Stimulated activated CD8-positive, alpha-beta memory T cell treated with anti-CD3 and anti-CD28 coated beads, Interleukin-7, amount 100 ng/mL, for 1 hour (primary cell): ENCODE measurements at places on chromosomes 16 and 17.

DNA sequence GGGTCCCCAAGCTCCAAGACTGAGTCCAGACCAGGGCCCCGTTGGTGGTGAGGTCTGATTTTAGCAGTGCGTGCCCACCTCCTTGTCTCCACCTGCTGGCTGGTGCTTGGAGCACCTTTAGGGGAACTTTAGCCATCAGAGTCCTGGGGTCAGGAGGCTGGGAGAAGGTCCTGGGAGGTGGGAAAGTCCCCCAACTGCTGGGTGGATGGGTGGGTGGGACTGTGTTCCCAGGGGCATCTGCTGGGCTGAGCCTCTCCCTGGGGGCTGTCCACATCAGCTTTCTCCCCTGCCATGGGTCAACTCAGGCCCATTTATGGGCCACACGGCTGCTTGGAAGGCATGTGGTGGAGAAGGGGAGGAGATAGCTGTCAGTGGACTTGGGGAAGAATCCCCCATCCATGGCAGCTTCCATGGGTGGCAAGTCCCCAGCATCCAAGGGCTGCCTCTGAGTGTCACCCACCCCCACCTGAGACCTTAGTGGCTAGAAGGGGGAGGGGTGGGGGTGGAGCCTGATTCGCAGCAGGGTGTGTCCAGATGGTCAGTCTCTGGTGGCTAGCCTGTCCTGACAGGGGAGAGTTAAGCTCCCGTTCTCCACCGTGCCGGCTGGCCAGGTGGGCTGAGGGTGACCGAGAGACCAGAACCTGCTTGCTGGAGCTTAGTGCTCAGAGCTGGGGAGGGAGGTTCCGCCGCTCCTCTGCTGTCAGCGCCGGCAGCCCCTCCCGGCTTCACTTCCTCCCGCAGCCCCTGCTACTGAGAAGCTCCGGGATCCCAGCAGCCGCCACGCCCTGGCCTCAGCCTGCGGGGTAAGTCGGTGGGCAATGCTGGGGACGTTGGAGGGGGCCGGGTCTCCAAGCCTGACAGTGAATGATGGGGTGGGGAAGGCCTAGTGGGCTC lies at the start of gene TRPV2:
TSS of gene TRPV2 (plus strand) at position 541 of the 894 bp plus-strand sequence. CDS start 2,098 bp downstream, outside the sequence.
- no peak for DNase-seq

DNA sequence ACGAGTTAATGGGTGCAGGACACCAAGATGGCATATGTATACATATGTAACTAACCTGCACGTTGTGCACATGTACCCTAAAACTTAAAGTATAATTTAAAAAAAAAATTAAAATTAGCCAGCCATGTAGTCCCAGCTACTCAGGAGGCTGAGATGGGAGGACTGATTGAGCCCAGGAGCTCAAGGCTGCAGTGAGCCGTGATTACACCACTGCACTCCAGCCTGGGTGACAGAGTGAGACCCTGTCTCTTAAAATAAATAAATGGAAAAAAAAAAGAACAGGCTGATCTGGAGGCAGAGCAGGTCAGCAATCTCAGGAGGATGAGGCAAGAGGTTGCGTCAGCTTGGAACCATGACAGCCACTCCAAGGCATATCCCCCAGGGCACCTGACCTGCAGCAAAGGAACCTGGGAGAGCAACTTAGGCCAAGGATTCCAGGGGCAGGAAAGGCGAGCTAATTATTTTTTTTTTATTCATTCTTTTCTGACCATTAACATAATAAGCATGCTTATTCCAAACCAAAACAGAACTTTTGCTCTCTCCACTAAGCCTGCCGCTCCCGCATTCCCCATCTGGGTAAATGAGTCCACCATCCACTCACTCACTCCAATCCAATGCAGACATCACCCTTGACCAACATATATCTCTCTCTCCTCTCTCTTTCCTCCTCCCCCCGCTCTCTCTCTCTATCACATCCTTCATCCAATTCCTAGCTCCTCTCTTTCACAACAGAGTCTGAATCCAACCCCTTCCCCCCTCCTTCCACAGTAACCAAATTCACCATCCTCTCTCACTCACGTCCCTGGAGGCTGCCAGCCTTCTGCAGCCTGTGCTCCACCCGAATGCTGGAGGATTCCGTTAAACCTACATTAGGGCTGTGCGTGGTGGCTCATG lies 47.7 kb downstream of the TK2 start:
- DNase-seq, result no peak

- DNase-seq, result no peak
These were observed 96.2 kb upstream of the DNAH17 start for GRCh38 chr17:78673395-78673794.

DNA sequence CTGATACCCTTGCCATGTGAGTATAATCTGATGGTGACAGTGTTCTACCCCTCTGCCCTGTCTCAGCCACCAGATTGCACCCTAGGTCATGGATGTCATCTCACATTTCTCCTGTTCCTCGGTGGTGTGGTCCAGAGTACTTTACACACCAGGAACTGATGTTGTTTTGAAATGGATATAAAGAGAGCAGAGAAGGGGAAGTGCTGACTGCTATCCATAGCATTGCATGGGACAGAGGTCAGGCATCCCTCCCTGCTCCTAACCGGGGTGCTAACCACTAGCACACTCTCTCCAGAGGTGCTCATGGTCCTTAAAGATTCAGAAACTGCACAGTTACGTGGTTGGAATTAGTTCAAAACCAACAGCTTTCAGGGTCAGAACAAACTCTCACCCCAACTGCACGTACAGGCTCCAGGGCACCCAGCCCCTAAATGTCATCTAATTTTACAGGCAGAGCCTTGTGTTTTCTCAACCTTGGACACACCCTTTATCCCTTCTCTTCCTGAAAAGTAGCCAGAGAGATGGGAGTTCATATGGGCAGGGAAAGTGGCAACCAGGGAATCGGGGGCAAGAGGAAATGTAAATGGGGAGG lies 16.3 kb downstream of the TTLL6 start:
- DNase-seq, result no peak

- no peak for DNase-seq
These were observed 4.7 kb downstream of the KCTD5 start for GRCh38 chr16:2686912-2687507.

GRCh38 chr17:45395569-45396415 lies 36.9 kb downstream of the ARHGAP27 start:
- DNase-seq, result no peak

GRCh38 chr16:69073181-69073702 lies 32.2 kb upstream of the HAS3 start:
- no peak for DNase-seq

DNA sequence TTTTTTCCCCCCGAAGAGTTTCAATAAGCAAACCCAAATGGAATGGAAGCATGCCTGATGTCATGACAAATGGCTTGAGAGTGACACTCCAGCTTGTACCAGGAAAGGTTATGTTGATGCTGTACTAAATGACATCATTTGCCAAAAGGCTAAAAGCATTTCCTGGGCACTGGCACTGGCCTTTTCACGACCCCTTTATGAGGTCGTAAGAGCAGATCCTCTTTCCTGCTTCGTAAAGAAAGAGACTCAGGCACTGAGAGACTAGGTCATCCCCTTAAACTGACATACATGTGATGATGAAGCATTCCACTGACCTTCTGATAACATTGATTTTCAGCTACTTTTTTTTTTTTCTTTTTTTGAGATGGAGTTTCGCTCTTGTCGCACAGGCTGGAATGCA lies 30.5 kb downstream of the CEP295NL start:
- DNase-seq, result no peak

DNA sequence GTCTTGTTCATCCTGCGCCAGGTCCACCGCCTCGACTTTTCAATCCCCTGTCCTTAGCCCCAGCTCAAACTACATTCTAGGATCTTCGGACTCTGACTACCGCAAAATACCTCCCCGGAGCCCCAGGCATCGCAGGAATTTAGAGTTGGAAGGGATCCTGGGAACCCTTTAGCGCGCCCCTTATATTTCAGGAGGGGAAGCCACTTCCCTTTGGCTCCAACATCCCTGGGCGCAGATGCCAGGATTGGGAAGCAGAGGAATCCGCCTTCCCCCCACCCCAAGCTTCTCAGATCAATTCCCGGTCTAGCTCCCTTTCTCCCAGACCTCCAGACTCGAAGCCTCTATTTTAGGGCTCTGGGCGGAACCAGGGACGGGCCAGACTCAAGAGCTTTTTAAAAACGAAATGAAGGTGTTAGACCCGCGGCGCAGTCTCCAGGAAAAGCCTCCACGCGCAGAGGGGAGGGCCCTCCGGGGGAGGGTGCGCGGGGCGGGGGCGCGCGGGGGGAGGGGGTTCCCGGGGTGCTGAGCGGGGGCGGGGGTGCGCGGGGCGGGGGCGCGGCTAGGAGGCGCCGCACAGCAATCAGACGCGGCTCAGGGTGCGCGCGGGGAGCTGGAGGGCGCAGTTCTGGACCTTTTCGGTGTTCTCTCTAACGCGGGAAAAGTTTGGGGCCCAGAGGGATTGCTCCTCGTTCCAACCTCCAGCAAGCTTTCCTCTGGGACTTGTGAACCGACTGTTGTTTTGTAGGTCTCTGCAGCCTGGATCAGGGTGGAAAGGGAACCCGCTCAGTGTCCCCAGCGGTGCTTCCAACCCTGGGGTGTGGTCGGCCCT lies 1.6 kb downstream of the AHSP start:
- DNase-seq, result no peak

GRCh38 chr16:66578651-66579531 lies at the start of gene CMTM2:
CMTM2 (plus strand) TSS chr16:66579463; CDS start chr16:66579608, 145 bp downstream.
- DNase-seq, result no peak

- DNase-seq, result no peak
These were observed 18.7 kb upstream of the MC1R start for GRCh38 chr16:89899879-89900481.

DNA sequence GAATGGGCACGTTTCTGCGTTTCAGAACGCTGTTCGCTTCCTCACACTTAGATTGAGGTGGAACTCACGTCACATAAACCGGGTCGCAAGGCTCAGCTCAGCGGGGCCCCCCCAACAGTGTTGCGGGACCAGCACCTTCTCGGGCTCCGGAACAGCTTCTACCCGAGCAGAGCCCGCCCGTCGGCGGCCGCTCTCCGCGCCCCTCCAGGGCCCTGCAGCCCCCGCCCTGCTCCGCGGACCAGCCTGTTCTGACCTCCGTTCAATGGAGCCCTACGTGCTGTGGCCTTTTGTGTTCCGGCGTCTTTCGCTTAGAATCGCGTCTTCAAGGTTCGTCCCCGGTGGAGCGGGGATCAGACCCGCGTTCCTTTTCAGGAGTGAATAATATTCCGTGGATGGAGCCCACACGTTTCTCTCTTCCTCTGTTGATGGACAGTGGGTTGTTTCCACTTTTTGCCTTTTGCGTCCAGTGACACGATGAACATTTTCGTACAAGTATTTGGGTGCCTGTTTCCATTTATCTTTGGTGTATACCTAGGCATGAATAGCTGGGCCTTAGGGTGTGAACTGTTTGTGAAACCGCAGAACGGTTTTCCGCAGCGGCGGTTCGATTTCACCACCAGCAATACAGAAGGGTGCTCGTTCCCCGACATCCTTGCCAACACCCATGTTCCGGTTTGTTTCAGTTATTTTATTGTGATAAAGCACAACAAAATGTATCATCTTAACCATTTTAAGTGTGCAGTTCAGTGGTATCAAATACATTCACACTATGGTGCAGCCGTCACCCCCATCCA lies 2.3 kb upstream of the SLC22A31 start:
- no peak for DNase-seq

DNA sequence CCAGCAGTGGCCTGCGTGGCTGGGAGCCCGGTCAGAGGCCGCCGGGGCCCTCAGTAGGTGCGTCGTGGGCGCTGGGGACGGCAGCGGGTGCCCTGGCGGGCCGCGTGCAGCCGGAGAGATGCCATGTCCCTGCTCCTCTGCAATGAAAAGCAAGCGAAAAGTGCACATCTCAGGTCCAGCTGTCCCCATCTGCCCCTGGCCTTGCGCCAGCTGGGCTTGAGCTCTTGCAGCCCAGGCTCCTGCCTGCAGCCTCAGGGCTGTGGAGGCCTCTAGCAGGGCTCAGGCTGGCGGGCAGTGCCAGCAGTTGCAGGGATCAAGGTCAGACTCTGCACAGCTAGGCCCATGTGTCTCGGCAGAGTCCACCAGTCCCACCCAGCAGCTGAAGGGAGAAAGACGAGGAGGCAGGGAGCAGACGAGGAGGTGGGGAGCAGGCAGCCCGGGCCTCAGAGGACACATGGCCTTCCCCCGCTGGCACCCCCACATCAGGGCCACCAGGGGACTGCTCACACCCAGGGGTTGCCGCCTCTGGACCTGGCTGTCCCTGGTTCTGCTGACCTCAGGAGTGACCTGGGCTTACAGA lies 11.2 kb downstream of the SLC16A3 start:
- DNase-seq, result no peak

- no peak for DNase-seq
These were observed 5.7 kb upstream of the TCAP start for GRCh38 chr17:39659279-39660010.

GRCh38 chr16:11651796-11652195 lies 16.5 kb upstream of the SNN start:
- no peak for DNase-seq

- no peak for DNase-seq
These were observed 8.7 kb downstream of the OGFOD1 start for GRCh38 chr16:56460101-56460500.
